ENCODE measurements at places on chromosomes 1 and 21.

DNA sequence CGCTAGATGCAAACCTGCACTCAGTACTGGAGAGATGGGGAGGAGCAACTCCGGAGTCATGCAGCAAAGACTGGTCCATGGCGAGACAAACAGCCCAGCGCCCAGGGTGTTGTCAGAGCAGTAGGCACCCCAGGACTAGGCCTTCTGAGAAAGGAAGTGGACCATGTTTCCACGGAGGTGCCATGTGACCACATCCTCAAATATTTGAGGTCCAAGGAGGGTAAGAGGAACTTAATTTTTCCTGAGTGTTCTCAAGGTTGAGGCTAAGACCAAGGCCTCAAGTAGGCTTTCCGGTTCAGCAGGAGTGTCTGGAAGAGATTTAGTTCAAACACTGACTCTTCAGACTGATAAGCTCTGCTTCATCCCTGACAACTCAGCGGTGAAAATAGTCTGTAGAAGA, 186.2 kb downstream of the RHOU start:
- DNase-seq, result no peak

DNA sequence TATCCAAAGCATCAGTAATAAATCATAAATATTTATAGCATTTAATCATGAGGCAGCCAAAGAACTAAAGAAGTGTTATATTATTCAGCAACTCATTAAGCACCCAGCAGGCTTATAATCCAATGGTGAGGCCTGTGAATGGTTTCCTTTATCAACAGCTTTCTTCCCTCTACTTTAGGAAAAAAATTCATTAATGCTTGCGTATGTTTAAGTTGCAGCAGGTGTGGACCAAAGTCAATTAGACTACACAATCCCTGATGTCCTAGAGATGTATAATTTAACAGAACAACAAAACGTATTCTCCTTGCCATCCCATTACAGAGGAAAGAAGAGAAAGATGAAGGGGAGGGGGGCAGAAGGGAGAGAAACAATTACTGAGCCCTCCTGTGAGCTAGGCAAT, 87.7 kb upstream of the MAGI3 start:
- no peak for DNase-seq

- no peak for DNase-seq
These were observed 20.1 kb upstream of the PTPRF start for GRCh38 chr1:43510621-43511020.

DNA sequence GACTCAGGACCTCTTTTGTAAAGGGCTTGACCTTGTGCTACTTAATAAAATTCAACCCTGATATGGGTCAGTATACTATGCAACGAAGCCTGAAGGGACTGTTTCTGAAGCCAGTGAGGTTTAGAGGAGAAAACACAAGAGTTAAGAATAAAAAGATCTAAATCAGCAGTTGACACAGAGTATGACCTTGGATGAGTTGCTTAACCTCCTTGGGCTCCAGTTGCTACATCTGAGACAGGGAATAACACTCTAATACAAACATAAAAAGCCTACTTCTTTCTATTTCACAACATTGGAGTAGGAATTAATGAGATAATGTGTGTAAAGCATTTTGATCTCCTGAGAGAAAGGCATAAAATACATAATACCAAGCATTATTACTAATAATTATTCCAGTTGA, 882.4 kb upstream of the ADGRL2 start:
- no peak for DNase-seq

- DNase-seq, result no peak
These were observed 149.6 kb downstream of the LMO4 start for GRCh38 chr1:87478231-87478630.

- no peak for DNase-seq
These were observed 12.2 kb downstream of the MORN1 start for GRCh38 chr1:2378956-2379732.

DNA sequence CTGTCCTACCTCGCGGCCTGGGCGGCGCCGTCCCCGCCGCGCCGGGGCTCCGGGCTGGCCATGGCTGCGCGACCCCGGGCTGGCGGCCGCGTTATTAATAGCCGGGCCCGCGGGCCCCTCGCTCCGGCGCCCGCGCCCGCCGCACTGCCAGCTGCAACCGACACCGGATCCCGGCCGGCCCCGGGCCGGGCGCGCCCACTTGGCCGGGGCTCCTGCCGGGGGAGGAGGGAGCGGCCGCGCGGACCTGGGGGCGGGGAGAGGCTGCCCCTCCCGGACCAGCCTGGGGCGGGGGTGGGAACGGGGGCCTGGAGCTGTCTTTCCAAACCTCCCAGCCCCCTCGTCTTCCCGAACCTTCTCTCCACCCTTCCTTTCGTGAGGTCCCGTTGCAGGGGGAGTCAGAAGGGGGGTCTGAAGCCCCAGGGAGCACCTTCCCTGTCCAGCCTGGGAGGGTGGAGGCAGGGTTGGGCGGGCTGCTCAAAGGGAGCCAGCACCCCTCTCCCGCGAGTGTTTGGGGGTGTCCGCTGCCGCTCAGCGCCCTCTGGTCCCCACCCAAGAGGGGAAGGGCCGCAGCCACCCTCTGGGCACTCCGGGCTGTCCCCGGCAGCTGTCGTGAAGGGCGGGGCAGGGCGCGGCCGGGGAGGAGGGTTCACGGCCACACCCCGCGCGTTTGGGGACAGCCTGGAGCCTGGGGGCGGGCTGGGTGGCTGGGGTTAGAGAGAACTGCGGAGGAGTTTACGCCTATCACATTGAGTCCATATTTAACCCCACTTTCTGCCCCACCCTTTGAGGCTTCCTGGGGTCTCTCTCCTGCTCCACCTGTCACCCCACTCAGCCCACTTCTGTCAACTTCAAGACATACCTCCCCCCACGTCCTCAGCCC, at the start of gene SYNC:
TSS of gene SYNC (minus strand) at position 172 of the 880 bp plus-strand sequence. CDS start at position 62, 110 bp downstream.
- DNase-seq, result peak; percentile 93

DNA sequence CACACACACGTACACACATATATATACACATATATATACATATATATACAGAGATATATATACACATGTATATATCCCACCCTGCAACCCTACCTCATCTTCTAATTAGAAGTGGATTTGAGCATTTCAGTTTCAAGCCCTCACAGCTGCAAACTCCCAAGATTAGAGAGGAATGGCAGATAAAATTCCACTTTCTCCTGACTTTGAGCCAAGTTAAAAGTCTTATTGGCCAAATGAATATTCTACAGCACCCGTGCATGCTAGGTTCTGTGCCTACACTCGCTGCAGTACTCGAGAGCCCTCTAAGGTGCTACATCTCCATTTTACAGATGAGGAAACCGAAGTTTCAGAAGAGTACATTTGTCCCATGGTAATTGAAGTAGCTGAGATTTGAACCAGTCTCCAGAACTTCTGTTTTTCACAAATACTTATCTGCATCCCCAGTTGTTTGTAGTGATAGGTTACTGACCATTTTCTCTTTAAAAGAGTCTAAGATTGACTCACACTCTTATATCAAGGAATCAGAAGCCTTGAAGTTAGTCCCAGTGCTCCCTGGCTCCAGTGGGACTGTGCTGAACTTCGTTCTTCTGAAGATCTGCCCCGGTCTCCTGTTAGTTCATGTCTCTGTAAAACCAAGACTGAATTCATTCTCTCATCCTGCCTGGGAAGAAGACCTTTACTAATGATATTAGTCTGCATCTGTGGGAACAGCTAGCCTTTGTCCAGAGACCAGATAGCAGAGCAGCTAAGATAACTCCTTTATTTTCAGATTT, 292.1 kb downstream of the TM2D1 start:
- no peak for DNase-seq

- DNase-seq, result peak; percentile 89
These were observed 4.1 kb upstream of the CACNA1E start for GRCh38 chr1:181479137-181479745.

DNA sequence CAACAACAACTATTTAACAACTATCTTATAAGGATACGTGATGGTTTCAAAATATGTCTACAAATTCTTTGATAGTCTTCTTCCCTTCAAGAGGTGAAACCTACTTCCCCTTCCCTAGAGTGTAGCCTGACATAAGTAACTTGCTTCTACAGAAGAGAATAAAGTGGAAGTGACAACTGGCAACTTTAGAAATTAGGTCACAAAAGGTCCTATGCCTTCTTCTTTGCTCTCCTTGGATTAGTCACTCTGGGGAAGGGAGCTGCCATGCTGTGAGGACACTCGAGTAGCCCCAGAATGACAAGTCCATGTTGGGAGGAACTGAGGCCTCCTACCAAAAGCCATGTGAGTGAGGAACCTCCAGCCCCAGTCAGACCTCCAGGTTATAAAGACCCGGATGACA, 19.2 kb downstream of the EFCAB14 start:
- no peak for DNase-seq

DNA sequence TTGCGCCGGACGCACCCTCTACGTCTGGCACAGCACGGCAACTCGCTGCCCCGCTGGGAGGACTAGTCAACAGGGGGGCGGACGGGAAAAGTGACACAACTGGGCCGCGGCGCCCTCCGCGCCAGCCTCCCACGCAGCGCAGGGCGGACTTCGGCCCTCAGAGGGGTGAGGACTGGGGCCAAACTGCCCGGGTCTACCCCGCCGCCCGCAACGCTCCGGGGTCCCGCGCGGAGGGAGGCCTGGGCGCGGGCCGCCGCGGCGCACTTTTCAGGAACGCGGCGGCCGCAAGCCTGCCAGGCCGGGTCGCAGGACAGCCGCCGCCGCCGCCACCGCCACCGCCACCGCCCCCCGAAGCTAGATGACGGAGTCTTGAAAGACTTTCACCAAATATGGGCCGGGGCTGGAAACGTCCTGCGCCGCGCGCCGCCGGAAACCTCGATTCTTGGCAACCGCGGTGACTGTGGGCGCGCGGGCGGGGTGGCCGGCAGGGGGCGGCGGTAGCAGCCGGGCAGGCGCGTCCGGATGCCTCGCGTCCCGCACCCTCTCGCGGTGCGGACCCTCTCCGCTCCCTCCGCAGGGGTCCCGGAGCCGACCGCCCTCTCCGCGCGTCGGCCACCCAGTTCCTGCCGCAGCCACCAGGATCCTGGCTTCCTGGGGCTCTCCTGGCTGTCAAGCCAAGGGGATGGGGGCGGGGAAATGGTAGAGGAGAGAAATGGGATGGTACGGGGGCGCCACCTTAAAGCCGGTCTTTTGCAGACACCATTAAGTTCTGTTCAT, 3.7 kb upstream of the CCN1 start:
- peak; percentile 94 for DNase-seq

- DNase-seq, result no peak
These were observed 45.9 kb upstream of the SAMD13 start for GRCh38 chr1:84255582-84255981.

DNA sequence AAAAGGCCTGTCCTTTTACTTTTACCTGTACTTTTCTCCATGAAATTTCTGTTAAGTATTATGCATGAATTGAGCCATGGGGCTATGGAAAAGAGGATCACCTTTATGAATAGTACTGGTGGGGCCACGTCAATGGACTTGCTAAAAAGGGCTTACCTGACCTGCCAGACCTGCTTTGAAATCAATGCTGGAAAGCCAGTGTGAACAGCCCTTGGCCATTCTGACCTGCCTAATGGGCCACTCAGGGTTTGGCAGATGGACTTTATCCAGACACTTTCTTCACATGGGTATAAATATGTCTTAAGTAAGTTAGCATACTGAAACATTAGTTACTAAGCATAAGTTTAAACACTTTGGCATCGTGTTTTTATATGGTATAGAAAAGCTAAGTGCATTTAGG, 8.3 kb upstream of the GUK1 start:
- no peak for DNase-seq

- DNase-seq, result no peak
These were observed 24.8 kb downstream of the ADGRB2 start for GRCh38 chr1:31739346-31739745.

- no peak for DNase-seq
These were observed 2.9 kb downstream of the SELENON start for GRCh38 chr1:25802915-25803314.

DNA sequence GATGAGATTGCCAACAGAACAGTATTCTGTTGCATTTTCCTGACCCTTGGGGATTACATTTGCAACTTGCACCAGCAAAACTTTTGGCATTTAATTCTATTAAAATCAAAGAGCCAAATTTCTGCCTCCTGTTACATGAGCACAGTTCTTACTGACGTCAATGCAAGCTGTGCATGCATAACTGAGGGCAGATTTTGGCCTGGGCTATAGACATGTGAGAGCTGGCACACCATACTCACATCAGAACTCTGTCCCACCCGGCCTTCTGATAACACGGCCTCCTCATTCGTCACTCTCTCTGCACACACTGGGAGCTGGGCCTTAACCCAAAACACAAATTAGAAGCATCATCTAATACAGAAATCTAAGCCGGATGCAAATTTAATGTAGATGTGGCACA, 31.5 kb downstream of the PAPPA2 start:
- DNase-seq, result peak; percentile 24

DNA sequence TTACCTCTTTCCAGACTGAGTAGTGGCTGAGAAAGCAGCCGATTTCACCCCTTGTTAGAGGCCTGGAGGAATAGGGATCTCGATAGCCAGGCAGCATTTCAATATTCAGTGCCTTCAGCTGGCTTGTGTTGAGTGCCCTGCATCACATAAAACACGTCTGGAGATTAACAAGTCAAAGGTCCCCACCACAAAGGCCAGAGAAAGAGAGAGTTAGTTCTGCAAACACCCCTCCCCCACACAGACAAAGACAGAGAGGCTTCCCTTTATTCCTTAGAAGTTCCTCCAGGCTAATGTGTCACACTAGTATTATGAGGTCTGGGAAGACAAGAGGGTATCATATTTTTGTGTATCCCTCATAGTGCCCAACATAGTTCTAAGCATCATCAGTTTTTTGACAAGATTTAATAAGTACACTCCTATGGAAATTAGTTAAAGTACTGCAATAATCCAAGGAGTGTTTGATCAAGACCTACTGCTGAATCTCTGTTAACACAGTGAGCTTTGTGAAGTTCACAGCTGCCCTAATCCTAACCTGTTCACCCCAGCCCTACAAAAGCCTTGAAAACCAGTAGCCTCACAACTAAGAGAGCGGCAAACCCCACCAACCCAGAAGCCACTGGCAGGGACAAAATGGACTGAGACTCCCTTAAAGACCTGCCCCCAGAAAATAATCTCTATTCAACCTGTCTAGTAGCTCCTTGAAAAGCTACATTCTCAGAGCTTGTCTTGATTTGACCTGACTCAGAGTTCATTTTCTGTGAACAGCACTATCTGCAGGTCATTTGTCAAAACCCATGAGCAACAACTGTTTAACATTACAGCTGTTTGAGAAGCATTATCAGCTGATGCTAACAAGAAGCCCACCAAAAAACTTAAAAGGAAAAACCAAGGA, 91.9 kb downstream of the COLGALT2 start:
- no peak for DNase-seq

- no peak for DNase-seq
These were observed 1.4 kb downstream of the SLC9A1 start for GRCh38 chr1:27153549-27153886.

DNA sequence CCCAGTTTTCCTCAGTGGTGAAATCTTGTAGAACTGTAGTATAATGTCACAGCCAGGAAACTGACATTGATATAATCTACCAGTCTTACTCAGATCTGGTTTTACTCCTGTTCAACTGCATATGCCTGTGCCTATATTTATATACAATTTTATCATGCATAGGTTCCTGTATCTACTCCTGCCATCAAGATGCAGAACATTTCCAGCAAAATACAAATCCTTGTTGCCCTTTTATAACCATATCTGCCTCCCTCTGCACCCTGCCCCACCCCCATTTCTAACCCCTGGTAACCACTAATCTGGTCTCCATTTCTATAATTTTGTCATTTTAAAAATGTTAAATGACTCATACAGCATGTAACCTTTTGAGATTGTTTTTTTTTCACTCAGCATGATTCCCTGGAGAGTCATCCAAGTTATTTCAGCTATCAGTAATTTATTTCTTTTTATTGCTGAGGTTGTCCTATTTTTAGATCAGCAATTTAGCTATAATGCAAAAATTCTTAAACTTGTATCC, 8.1 kb downstream of the UTP25 start:
- DNase-seq, result no peak

- no peak for DNase-seq
These were observed 13.5 kb upstream of the RNF186 start for GRCh38 chr1:19828546-19828945.

All from tongue (tissue), 3 donors.